NCI-H774 (cell line): ENCODE measurements at places on chromosomes 16 and 17.
A peak's percentile ranks its signal among the peaks of the same experiment; 100 is the strongest.

- no peak for DNase-seq
These were observed 51.2 kb downstream of the RAI1 start for GRCh38 chr17:17732444-17732843.

GRCh38 chr17:19645734-19646201 lies 2.8 kb upstream of the ALDH3A2 start:
- DNase-seq: no peak

GRCh38 chr16:4338712-4339299 lies 12.3 kb downstream of the PAM16 start:
- DNase-seq: no peak

GRCh38 chr17:31908386-31908785 lies 6.9 kb upstream of the UTP6 start:
- DNase-seq: no peak

GRCh38 chr16:57411362-57411976 lies 6.9 kb downstream of the CCL17 start:
- DNase-seq: no peak

- DNase-seq: no peak
These were observed 670 bp upstream of the ZNF652 start for GRCh38 chr17:49362723-49363117.

GRCh38 chr17:760371-760770 lies 8.3 kb upstream of the GEMIN4 start:
- no peak for DNase-seq

GRCh38 chr16:2121853-2122252 lies 13.8 kb downstream of the PKD1 start:
- no peak for DNase-seq

- peak; percentile 61 for DNase-seq
These were observed 5.1 kb upstream of the GGT6 start for GRCh38 chr17:4565209-4566141.

GRCh38 chr17:16980813-16981731 lies 9.2 kb upstream of the TNFRSF13B start:
- no peak for DNase-seq

- DNase-seq: peak; percentile 47
These were observed at the start of gene ZACN for GRCh38 chr17:76078860-76079534. ZACN (plus strand) TSS chr17:76079182; CDS start chr17:76079265, 83 bp downstream.

GRCh38 chr17:31915456-31916100 lies 14.1 kb upstream of the UTP6 start:
- DNase-seq: no peak
